ENCODE measurements at places on chromosomes 5 and 9.

DNA sequence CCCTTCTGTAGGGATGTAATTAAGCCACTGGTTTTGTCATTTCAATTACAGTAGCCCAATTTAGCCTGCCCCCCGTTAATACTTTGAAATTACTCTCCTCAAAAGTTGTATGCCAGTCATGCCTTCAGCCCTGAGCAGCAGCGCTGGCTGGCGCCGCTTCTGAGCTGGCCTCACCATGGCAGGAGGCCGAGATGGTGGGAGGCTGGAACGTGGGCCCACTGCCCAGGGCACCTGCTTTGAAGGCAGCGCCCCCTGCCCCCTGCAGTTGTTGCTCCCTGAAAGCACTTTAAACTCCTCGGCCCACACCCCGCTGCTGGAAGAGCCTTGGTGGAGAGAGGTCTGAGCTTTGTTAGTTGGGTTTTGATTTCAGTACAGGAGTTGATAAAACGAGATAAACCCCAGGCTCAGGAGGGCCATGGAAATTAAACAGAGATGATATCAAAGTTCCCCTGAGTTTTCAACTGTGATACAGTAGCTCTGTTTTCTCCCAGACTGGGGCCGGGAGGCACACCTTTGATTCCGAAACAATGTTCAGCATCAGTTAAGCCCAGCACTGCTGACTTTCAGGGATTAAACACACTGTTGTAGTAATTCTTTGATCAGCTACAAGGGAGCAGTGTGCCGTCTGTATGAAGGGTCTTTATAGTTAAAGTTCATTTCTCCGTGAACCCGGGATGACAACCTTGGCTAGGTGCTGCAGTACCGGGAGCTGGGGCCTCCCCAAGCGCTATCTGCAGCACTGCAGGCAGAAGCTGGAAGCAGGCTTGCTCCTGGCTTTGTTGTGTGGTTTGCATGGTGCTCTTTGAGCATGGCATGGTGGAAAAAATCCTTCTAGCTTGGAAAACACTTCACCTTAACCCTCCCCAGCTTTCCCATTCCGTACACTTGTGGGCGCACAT is 9.5 kb downstream of the MVB12B start:
- DNase-seq: no peak

DNA sequence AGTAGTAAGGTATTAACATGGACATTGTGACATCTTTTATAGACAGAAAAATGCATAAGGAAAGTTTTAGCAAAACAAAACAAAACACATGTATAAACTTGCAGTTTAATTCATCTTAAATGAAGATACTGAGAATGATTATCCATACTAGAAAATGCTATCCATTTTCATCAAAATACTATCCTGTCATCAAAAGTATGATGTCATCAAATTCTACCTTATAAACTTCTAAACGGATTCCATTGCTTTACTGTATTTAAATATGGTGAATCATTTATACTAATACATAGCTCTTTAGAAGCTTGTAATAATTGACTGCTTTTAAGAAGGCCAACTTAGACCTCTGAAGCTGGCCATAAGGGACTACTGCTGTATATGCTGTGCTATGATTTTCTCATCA is 221.0 kb downstream of the EDIL3 start:
- DNase-seq: no peak

- DNase-seq: no peak
These were observed 79.1 kb upstream of the CPEB4 start for GRCh38 chr5:173809014-173809413.

DNA sequence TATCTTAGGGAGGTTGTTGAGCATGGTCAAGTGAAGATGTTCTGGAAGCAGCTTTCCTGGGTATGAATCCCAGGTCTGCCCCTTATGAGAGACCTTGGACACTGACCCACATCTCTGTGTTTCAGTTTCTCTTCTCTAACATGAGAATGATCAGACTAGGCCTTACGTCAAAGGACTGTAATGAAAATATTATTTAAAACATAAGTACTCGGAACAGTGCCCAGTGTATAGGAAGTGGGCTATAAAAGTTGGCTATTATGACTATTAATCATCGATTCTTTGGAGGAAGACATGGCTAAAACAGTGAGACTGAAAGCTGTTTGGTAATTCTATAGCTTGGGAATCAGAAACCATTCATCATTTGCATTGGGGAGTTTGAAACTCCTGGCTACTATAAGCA is 65.3 kb upstream of the MYO10 start:
- no peak for DNase-seq

DNA sequence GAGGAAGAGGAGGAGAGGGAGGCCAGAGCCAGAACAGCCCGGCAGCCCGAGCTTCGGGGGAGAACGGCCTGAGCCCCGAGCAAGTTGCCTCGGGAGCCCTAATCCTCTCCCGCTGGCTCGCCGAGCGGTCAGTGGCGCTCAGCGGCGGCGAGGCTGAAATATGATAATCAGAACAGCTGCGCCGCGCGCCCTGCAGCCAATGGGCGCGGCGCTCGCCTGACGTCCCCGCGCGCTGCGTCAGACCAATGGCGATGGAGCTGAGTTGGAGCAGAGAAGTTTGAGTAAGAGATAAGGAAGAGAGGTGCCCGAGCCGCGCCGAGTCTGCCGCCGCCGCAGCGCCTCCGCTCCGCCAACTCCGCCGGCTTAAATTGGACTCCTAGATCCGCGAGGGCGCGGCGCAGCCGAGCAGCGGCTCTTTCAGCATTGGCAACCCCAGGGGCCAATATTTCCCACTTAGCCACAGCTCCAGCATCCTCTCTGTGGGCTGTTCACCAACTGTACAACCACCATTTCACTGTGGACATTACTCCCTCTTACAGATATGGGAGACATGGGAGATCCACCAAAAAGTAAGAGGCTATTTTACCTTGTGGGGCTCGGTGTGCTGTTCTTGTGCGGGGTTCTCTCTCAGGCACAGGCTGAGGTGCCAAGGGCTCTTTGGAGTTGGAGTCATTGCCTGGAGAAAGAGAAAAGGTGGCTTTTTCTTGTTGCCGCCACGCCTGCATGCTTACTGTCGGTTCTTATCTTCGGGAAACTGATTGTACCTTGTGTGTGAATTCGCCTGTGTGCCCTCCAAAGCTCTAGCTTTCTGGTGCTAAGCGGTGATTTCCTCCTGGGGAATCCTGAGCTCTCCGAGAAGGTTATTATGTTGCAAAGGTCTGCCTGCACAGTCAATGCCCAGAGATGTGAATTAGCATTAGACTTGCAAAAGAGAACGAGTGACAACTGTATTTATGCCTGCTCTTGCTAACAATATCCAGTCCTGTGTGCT is at the start of gene ISL1:
Gene ISL1, plus strand, starts transcription at position 318 of the 991 bp plus-strand sequence. Its CDS starts 224 bp downstream, at position 542.
- DNase-seq: no peak

DNA sequence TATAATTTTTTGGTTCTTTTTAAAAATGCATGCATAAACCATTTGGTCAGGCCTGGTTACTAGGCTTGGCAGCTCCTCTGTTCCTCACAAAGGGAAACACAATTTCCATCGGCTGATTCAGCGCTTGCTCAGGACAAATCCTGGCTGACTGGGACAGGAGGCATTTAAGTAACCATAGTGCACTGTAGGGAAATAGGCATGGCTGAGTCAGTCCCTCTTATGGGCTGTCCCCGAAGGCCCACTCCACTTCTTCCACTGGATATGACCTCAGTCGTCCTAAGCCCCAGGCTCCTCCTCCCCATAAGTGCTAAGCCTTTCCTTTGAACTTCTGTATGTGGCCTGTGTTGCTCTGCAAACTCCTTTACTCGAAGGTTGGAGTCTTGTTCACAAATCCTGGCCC is 71.2 kb upstream of the GLIS3 start:
- no peak for DNase-seq

GRCh38 chr5:141882594-141883183 is 4.5 kb upstream of the PCDH1 start:
- no peak for DNase-seq

DNA sequence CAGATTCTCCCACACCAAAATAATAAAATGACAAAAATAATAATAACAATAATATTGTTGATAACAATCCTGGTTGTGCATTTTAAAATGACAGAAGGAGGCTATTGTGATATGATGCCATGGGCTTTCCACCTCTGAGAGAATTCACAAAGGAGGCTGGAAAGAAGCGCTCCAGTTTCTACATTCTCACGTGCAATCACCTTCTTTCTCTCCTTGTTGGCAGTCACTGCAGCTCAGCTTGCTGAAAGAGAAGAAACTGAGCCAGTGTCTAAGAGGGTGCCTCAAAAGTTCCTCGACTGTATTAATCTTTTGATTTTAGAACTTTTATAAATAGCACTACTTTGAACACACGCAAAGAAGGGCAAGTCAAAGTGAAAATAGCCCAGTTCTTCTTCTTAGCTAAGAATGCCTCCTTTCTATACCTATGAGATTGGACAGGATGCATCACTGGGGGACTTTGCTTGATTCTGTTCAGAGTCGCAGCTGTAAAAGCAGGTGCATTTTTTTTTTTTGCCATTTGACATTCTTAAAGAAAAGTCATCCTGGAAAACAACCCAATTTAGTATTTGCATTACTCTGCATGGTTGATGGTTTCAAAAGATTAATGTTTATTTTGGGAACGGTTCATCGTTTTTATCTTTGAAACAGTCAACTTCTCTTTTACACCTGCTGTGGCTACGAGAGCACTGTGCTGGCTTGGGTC is 12.4 kb upstream of the SUB1 start:
- DNase-seq: no peak

GRCh38 chr5:106397700-106398099 is 1273.0 kb downstream of the EFNA5 start:
- no peak for DNase-seq

- DNase-seq: no peak
These were observed 60.5 kb downstream of the DAP start for GRCh38 chr5:10700516-10700915.

DNA sequence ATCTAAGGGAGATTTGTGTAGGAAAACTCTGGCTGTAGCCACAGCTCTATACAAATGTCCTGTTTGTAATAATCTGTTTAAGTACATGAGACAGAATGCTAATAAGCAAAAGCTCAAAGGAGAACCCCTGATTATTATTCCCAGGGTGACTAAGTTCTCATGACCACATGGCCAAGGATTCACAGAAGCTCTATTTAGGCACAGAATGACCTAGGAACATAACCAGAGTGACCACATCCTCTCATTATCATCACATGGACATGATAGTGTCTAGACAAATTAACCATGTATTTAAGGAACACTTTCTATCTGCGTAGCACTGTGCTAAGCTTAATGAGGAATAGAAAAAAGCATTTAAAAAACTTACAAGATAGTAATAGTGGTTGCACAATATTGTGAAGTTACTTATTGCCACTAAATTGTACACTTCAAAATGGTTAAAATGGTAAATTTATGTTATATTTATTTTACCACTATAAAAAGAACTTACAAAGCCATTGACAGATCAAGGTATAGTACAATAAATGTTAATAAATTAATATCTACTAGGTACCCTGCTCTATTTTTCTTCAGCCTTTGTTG is 56.3 kb downstream of the STX17 start:
- no peak for DNase-seq

GRCh38 chr5:4674166-4674565 is 466.0 kb upstream of the ADAMTS16 start:
- no peak for DNase-seq

- no peak for DNase-seq
These were observed 75.4 kb downstream of the BNC2 start for GRCh38 chr9:16794871-16795639.

DNA sequence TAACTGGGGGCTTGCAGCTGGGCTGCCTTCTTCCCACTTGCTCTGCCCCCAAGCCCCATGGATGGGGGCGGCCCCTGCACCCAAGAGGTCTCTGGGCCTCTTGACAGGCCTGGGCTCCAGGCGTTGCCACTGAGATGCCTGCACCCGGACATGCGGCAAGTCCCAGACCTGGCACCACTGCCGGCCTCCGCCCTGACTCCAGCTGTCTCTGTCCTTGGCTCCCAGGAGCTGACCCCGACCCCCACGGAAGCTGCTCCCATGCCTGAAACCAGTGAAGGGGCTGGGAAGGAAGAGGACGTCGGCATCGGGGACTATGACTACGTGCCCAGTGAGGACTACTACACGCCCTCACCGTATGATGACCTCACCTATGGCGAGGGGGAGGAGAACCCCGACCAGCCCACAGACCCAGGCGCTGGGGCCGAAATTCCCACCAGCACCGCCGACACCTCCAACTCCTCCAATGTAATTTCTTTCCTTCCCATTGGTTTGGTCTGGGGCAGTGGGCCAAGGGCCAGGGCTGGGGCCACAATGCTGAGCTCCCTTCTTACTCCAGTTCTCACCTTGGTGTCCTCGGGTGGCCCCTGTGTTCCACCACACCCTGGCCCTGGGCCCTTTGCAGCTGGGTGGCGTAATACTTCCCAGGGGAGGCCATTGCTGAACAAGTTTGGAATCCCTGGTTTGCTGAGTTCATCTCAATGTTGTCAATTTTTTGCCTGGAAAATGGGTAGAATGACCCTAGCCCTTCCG is 88.6 kb downstream of the COL5A1 start:
- no peak for DNase-seq

DNA sequence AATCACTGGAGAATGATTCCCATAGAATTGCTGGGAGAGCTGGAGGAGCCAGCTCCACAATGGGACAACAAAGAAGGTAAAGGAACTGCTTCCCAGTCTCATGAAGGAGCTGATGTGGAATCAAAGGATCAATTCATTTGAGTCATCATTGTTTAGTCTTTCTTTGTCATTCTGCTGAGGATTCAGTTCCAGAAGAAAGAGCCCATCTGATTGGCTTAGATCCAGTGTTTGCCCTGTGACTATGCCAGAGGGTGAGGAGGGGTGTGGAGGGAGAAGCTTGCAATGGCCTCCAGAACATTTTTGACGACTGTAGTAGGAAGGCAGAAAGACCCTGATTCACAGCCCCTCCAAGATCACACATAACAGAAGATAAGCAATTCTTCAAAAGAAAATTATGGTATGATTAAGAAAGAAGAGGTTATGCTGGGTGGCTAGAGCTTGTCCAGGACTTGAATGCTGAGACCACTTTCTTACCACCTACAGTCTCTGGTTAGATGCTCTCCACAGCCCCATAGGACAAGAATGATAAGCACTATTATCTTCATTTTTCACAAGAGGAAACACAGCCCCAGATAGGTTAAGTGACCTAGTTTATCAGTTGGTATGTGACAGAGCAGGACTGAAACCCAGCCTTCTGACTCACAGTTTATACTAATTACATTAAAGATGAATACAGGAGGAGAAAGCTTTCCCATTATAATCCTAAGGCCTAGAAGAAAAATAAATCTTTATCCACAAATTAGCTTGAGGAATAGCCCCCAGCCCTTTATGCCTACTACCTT is 363.1 kb downstream of the PRELID2 start:
- no peak for DNase-seq

GRCh38 chr5:65391591-65391990 is 90.1 kb downstream of the ADAMTS6 start:
- no peak for DNase-seq

GRCh38 chr9:27672718-27673117 is 99.4 kb upstream of the C9orf72 start:
- no peak for DNase-seq

GRCh38 chr5:72468606-72469005 is 38.6 kb downstream of the ZNF366 start:
- no peak for DNase-seq

Data from activated CD4-positive, CD25-positive, alpha-beta regulatory T cell treated with anti-CD3 and anti-CD28 coated beads, Interleukin-2, amount 50 U/mL, for 72 hours (primary cell).